Pericardium fibroblast (primary cell): ENCODE measurements at places on chromosomes 11 and 22. TPM values are rescaled to one million over a fixed set of nuclear protein-coding genes. Genes with fewer than 3 reads are reported as not detected.

The SF3B2 gene
- 121 and 132 TPM in 2 replicates for total RNA-seq

The CARNS1 gene
- total RNA-seq = 0.51 and 2.0 TPM in 2 replicates

The LRRC55 gene
- 0.17 TPM in 1 of 2 replicates, not detected in the other for total RNA-seq

The OR51F2 gene
- not detected in 2 replicates for total RNA-seq

The APOL5 gene
- not detected in 2 replicates for total RNA-seq

The TP53I11 gene
- total RNA-seq = 157 and 283 TPM in 2 replicates

The BMAL1 gene
- 14.9 and 16.9 TPM in 2 replicates for total RNA-seq

The TECTA gene
- 0.23 and 0.26 TPM in 2 replicates for total RNA-seq

The TIGD3 gene
- total RNA-seq = 0.12 TPM in 1 of 2 replicates, not detected in the other

The CHRM1 gene
- not detected in 2 replicates for total RNA-seq

The HOATZ gene
- total RNA-seq = not detected in 2 replicates

The MOGAT2 gene
- not detected in 2 replicates for total RNA-seq
